ENCODE measurements at places on chromosomes 3 and 15.

DNA sequence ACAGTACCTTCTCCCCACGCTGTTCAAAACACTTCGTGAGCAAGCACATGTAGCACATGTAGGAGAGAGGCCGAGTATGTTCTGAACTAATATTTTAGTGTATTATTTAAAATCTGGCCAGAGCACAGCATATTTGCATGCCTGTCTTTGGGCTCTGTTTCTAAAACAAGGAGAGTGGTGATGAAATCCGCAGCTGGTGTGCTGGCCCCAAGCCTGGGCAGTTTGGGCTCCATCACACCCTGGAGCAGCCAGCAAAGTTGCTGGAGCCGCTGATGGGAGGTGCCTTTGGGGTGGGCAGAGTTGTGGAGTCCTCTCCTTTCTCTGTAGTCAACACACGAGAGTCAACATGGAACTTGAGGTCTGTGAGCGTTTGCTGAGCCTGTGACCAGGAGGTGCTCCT, 116.6 kb downstream of the SLCO3A1 start:
- DNase-seq, result peak; percentile 20

DNA sequence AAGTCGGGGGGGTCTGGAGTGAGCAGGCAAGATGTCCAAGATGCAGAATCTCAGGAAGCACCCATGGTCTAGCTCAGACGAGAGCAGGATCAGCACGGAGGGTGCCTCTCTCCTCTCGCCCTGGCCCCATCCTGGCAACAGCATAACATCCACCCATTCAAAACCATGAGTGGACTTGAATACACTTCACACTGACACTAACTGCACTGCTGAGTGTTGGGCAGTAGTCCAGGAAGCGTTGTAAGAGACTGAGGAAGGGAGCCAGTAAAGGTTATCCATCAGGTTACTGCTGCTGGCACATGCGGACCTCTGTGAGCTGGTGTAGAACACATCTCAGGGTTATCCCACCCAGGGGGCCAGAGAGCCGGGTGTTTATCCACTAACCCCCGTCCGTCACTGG, 131.0 kb upstream of the TOPAZ1 start:
- no peak for DNase-seq

GRCh38 chr3:132641837-132642538, 17.6 kb downstream of the ACAD11 start:
- DNase-seq, result peak; percentile 52

GRCh38 chr3:10600296-10600714, 94.9 kb upstream of the ATP2B2 start:
- DNase-seq, result no peak

DNA sequence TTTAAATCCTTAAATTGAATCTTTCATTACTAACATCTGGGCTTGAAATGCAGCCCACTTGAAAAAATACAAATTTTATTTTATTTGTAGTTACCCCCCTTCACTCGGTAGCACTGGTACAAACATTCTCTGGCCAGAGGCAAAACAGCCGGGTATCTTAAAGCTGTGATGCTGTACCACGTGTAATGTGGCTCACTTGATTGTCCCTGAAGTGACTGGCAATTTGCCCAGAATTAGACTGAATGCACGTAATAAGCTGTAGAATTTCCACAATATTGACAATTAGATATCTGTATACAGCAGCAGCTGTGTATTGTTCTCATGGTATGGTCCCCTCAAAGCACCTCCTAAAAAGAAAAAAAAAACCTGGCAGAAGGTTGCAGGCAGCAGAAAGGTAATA, 192.8 kb upstream of the TBC1D5 start:
- DNase-seq, result no peak

DNA sequence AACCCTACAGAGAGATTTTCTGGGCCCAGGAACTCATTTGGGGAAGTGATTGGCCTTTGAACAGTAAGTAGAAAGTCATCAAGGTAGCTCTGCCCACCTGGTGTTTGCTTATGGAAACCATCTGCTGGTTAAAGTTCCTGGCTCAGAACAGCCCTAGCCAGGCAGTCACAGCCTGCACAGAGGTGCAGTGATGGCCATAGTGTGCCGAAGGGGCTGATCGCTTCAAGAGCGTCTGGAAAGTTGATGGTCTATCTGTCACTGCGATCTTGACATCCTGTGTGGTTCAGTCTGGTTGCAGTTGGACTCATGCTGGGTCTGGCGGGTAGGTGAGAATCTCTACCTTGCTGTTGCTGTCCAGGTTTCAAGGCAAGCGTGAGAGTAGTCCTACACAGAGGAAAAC, 151.6 kb downstream of the SLCO3A1 start:
- DNase-seq, result no peak

GRCh38 chr3:12954891-12955650, 113.7 kb upstream of the RPL32 start:
- no peak for DNase-seq

GRCh38 chr3:183378951-183379350, 49.5 kb downstream of the MCF2L2 start:
- DNase-seq, result no peak

GRCh38 chr3:153752405-153753027, 368.7 kb upstream of the ARHGEF26 start:
- no peak for DNase-seq

DNA sequence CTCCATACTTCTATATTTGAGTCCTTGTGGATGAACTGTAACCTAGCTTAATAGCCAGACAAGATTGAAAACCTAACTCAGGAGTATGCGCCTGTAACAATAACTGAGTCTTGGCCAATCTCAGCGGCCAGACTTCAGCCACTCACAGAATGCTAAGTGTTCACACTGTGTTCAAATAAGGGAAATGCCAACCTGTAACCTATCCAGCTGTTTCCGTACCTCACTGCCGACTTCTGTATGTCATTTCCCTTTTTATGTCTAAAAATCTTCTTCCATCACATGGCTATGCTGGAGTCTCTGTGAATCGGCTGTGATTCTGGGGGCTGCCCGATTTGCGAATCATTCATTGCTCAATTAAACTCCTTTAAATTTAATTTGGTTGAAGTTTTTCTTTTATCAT, 169.2 kb downstream of the NFKBIZ start:
- no peak for DNase-seq

DNA sequence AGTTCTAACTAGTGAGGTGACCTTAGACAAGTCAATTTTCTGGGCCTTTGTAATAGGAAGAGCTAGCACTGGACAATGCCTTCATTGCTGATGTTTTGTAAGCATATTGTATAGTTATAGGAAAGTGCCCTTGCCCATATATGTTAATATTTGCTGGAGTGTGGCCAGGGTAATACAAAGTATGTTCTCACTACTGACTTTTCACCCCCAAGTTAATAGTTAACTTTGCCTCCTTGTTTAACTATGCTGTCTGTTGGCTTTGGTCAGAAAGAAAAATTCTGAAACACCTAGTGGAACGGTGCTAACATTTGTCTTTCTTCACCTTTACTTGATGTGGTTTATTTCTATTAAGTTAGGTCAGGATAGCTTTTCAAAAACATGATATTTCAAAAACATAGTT, 287.4 kb upstream of the CTNNB1 start:
- DNase-seq, result no peak

DNA sequence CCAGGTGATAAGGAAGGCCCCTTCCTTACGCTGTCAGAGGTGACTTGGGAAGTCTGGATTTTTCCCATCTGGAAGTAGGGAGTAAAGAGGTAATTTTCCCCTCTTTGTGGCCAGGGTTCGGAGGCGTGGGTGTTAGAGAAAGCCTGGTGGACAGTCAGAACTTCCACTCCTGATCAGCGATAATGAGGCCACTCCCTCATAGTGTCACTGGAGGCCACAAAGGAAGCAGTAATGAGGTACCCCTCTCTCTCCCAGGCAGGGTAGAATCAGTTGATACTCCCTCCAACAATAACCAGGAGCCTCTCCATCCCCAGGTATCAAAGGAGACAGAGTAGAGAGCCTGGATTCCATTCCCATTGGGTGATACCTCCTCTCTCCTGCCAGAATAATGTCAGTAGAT, 30.0 kb downstream of the AP4E1 start:
- no peak for DNase-seq
